Skin of body (tissue), 3 donors: ENCODE measurements at places on chromosomes 5 and 9. TPM values are rescaled to one million over a fixed set of nuclear protein-coding genes. Genes with fewer than 3 reads are reported as not detected.

DNA sequence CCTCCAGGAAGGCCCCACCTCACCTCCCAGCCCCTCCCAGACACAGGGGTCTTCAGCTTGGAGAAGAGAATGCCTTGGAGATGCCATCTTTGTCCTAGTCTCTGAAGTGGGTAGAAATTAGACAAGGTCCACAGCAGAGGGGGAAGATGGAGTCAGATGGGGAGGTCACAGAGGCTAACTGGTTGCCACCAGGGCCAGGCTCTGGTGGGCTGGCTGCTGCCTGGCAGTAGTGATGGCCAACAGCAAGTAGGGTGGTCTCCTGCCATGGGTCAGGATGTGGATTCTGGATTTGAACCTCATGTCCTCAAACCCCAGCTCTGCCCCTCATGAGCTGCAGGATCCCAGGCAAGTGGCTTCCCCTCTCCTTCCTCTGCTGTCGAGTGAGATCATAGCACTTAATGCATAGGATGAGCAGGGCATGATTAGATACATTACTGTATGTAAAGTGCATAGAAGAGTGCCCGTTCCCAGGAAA lies 38.7 kb upstream of the NEK6 start:
- no peak for DNase-seq

DNA sequence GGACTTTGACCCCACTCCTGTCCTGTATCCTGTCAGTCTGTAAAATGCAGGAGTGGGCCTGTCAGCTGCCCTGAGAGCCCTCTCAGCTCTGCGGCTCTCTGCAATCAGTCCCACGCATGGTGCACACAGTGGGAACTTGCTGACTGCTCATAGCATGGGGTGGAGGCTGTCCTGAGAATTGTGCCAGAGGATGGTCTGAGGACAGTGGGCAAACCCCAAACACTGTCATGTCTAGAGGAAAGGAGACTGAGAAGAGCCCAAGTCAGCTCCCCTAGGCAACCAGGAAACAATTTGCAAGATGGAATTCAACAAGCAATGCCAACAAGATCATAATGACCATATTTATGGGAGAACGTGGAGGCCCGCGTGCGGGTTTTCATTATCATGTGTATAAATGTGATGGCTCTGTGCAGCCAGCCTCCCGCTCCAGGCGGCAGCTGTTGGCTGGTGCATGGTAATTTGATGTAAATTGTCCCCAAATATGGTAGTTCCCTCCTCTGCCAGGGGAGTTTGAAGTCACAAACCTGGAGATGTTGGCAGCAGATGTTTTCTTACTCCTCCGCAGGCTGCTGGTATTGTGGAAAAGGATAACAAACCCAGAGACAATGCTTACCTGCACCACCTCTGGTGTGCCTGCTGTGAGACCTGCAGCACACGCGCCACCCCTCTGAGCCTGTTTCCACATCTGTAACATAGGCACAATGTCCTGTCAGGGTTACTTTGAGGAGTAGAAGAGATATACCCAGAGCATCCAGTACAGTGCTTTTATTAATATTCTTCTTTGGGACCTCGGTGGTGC lies 39.8 kb upstream of the ALDH1B1 start:
- peak; percentile 52 for DNase-seq

FAM221B gene
- total RNA-seq: not detected

TSSK1B gene
- total RNA-seq: 0.10 TPM

TUSC1 gene
- total RNA-seq: 10.2 TPM

GRCh38 chr5:118430076-118430475 lies 558.3 kb downstream of the DTWD2 start:
- DNase-seq: no peak

GRCh38 chr5:58314356-58315210 lies 145.3 kb downstream of the PLK2 start:
- DNase-seq: no peak

GRCh38 chr9:7286101-7286500 lies 513.5 kb downstream of the DMAC1 start:
- no peak for DNase-seq

DNA sequence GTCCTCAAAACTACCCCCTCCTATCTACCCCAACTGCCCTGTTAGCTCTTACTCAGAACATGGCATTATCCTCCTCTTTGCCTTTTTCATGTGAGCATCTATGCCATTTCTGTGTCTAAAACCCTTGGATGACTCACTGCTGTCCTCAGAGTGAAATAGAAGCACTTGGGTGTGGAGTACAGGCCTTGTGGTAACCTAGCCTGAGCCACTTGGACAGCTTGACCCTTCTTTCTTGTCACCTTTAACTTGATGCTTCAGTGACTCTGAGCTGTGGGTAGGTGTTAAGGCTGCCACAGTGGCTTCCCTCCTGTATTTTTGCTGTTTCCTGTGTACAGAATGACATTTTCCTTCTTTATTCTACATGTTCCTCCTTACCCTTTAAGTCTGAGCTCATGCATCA lies 391.4 kb downstream of the SH3GL2 start:
- DNase-seq: no peak
